ENCODE measurements at places on chromosomes 1 and 21.

- no peak for DNase-seq
Measured at GRCh38 chr1:94698759-94699502, 121.2 kb upstream of the SLC44A3 start.

GRCh38 chr1:180640531-180640949, 8.7 kb downstream of the XPR1 start:
- no peak for DNase-seq

DNA sequence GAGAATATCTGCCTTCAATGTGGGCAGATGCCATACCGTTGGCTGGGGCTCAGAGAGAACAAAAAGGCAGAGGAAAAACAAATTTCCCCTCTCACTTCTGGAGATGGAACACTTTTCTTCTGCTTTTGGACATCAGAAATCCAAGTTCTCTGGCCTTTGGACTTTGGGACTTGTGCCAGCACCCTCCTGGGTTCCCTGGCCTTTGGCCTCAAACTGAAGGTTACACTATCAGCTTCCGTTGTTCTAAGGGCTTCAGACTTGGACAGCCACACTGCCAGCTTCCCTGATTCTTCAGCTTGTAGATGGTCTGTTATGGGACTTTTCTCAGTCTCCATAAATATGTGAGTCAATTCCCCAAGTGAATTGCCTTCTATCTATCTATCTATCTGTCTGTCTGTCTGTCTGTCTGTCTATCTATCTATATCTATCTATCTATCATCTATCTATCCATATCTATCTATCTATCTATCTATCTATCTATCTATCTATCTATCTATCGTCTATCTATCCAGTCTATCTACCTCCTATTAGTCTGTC, 778.1 kb upstream of the TMPRSS15 start:
- no peak for DNase-seq

DNA sequence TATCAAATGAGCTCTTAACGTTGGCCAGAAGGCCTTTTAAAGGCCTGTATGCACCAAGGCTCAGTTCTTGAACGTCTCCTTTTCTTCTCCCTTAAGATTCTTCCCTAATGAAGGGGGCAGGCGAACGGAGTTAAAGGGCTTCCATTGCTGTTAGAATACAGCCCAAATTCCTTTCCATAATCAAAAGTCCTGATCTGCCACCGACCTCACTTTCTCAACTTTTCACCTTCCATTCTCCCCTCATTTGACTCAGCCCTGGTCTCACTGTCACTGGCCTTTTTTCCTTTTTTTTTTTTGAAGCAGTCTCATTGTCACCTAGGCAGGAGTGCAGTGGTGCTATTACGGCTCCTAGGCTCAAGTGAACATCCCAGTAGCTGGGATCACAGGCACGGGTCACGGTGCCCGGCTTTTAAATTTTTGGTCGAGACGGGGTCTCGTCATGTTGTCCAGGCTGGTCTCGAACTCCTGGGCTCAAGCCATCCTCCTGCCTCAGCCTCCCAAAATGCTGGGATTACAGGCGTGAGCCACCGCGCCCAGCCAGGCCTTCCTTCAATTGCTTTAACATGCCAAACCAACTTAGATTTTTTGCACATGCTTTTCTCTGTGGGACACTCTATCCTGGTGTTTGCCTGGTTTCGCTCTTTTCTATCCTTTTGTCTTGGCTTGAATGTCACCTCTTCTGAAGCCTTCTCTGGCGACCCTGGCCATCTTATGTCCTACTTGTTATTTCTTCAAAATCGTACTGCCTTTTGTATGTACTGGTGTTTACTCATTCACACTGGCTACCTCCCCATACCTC, 612 bp upstream of the CMPK1 start:
- no peak for DNase-seq

DNA sequence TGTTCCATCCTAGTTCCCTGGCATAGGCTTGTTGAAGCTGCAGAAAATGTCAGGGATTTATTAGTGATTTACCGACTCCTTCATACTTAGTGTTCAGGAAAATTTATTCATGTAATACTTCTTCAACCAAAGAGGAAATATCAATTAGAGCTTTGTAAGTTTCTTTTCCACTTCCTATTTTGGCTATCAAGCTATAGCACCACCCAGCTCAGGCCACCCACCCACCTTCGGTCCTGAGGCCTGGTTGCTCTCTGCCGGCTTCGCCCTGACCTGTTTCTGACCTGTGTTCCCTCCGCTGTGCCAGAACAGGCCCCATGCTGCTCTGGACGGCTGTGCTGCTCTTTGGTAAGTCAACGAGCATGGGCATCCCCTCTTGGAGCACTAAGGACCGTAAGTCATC, at the start of gene FCRL6:
Gene FCRL6, plus strand, starts transcription at position 250 of the 400 bp plus-strand sequence. Its CDS starts 65 bp downstream, at position 315.
- DNase-seq: no peak

GRCh38 chr1:236257216-236257615, 24.5 kb downstream of the ERO1B start:
- DNase-seq: no peak

- no peak for DNase-seq
Measured at GRCh38 chr1:159338018-159338417, 35.9 kb downstream of the FCER1A start.

DNA sequence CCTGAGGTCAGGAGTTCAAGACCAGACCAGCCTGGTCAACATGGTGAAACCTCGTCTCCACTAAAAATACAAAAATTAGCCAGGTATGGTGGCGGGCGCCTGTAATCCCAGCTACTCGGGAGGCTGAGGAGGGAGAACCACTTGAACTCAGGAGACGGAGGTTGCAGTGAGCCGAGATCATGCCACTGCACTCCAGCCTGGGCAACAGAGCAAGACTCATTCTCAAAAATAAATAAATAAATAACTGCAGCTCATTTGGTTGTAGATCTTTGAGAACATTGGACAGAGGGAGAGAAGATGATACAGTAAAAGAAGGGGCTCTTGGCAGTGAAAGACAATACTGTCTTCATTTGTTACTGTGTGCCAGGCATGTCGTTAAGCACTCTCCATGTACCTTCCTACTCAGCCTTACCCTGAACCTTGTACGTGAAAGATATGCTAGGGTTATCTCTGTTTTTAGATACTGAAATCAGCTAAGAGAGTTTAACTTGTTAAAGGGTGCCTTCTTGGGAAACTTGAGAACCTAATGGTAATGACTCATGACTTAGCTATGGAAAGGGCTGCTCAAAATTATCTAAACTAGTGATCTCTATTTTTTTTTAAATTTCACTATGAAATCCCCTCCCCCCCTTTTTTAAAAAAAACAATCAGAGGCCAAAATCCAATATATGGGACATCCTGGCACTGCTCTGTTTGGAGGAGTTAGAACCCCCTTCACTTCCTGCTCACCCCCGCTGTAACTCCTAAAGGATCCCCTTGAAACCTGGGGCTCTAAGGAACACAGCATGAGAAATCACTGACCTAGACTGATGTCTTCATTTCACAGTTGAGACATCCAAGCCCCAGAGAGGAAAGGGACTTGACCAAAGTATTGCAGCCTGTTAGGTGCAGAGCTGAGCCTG, 6.8 kb upstream of the KPNA6 start:
- peak; percentile 71 for DNase-seq

- no peak for DNase-seq
Measured at GRCh38 chr1:65167586-65168242, 19.7 kb downstream of the AK4 start.

DNA sequence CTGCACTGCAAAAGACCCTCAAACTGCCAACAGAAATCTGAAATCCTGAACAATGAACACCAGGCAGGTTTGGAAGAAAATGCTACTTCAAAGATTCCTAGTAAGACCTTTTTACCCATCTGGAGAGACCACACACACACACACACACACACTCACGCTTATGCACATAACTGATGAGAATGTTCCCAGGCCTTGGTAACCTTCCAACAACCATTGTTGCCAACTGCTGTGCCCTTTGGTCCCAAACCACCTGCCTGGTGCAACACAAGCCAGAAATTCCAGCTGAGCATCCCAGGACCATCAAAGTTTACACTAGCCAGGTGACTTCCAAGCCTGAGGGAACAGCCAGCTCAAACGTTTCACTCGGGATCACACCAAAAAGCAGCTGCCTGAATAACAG, 56.9 kb downstream of the SEC16B start:
- DNase-seq: no peak

- no peak for DNase-seq
Measured at GRCh38 chr1:201745023-201745422, 83.9 kb upstream of the IPO9 start.

- no peak for DNase-seq
Measured at GRCh38 chr1:22619798-22620197, 16.6 kb upstream of the C1QA start.

DNA sequence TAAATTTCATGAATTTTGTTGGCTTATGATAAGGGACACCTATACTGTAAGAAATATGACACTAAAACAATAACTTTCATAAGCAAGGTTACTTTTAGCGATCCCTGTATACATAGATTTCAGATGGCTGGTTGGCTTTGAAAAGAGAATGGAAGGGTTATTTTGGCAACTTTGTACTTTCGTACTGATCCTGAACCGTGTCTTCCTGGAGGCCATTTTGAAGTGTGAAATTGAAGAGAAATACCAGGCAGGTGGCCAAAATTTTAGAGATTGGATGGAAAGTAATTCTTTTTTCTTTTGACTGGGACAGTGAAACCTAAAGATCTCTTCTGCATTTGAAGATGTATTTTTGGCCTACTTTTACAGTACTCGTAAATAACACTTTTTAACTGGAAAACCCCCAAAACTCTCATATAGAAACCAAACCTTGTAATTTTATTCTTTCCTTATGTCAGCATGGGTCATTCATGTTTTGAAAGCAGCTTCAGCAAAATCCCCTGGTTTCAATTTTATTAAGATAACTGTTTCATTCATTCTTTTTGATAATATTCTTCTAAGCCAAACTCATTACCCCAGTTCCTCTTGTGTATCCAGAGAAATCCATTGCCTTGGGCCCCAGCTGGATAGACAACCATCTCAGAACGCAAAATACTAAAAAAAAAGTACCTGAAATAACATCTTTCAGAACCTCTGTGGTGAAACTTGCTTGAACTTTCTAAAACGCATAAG, 38.4 kb upstream of the ZNF281 start:
- no peak for DNase-seq

DNA sequence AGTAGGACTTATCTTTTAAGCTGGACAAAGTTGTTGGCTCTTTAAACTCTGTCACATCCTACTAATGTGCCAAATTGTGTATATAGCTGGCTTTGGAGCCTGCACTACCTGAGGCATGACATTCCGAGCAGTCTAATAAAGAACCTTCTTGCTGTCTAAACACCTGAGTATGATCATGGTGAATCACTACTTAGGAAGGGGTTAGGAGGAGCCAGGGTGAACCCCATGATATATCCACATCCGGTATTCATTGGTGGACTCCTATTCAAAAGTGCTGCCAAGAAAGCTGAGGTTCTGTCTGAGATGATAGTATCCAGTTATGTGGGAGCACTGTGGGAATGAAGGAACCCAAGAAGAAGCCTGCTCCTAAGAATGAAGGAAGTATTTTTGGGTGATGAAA, 27.1 kb downstream of the CRNN start:
- no peak for DNase-seq

GRCh38 chr1:46171351-46171750, 3.5 kb upstream of the TSPAN1 start:
- no peak for DNase-seq

DNA sequence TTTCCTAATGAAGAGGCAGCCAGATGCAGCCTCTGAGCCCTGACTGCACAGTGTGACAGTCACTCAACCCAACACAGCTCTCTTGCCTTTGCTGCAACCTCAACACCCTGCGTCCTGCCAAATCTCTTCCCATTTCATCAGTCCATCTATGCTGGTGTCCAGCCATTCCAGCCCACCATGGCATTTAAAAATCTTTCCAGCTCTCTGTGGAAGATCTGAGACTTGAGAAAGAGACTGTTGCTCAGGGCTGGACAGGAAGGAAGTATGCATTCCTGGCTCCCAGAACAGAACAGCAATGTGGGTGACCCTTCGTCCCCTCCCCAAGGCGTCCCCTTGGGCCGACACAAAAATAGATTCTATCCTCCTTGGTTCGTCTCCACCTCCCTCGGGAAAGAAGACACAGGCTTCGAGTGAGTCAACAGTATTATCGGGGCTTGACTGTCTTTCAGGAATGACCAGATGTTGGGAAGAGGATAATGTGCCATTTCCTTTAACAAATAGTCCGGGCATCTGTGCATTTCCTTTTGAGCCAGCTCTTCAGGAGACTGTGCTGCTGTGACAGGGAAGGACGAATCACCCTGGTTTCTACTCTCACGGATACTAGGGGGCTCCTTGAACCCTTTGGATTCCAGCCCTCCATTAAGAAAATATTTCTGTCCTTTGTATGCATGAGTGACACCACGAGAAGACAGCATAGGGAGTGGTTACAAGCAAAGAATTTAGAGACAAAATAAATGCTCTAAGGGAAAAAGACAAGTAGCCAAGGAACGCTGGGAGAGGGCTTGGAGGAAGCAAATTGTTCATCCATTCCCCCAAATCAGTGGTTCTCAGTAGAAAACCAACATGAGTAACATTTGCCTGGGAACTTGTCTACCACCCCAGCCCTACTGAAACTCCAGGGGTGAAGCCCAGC, 111.4 kb upstream of the CDC42BPA start:
- DNase-seq: peak; percentile 56

DNA sequence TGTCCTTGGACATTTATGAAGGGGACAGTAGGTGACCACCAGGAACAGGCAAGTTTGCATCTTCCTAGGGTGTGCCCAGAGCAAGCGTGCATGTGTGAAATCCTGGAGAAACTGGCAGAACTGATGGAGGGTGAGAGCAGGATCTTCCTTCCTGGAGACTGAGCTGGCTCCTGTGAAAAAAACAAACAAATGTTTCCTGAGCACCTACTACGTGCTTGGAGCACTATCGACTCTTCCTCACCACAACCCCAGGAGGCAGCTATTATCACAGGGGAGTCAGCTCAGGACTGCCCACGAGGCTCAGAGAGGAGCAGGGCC, 1.5 kb upstream of the EDN2 start:
- no peak for DNase-seq

- no peak for DNase-seq
Measured at GRCh38 chr1:221149555-221150075, 270.4 kb downstream of the HLX start.

DNA sequence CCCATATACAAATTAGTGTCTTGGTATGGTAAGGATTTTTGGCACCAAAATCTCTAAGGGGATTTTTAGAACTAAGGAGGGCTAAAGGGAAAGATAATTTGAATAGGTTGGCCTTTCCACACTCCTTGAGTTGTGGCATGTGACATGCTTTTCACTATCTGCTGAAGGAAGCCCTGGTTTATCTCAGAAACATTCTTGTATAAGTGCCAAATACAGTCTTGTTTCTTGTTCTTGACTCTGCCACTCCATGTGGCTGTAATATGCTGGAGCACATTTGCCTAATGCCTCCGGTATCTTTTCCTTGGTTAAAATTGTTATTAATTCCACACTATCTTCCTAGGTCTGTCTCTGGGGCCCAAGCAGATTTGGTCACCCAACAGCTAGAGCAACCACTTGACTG, 457.0 kb downstream of the USP25 start:
- DNase-seq: no peak

GRCh38 chr1:98903261-98903660, 101.4 kb downstream of the PLPPR5 start:
- DNase-seq: peak; percentile 12

- DNase-seq: no peak
Measured at GRCh38 chr21:45972716-45973474, 8.7 kb upstream of the COL6A1 start.
